ENCODE measurements at places on chromosomes 6 and 20.

DNA sequence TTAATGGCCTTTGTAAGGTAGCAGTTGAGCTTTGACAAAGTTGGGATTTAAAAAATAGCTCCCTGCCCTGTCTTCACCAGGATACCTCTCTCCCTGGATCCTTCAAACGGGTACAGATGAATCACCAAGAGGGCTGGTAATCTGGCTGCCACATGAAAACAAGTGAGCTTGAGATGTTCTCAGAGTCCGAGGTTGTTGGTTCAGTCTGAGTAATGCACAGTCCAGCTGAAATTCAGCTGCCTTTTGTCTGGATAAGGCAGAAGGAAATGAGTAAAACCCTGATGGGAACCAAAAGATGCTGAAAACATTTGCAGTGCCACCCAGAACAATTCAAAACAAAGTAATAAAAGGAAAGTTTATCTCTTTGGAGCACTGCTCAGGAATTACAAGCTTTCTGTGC, 86.8 kb downstream of the GJA1 start:
- no peak for DNase-seq

GRCh38 chr6:137931849-137932465, 64.9 kb downstream of the TNFAIP3 start:
- no peak for DNase-seq

DNA sequence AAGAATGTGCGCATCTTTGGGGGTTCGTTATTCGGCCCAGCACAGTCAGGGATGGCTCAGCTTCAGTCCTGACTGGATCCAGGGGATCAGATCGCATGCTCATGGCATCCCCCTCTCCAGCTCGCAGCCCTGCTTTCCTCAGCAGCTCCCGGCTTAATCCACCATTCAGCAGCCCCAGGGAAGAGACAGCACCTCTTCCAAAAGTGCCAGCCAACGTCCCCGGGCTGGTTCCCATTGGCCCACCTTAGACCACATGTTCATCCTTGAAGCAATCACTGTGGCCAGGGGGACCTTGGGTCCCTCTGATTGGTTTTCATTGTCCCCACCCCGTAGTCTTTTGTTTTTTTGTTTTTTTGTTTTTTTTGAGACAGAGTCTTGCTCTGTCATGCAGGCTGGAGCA, 188.7 kb downstream of the ZMYND8 start:
- no peak for DNase-seq

DNA sequence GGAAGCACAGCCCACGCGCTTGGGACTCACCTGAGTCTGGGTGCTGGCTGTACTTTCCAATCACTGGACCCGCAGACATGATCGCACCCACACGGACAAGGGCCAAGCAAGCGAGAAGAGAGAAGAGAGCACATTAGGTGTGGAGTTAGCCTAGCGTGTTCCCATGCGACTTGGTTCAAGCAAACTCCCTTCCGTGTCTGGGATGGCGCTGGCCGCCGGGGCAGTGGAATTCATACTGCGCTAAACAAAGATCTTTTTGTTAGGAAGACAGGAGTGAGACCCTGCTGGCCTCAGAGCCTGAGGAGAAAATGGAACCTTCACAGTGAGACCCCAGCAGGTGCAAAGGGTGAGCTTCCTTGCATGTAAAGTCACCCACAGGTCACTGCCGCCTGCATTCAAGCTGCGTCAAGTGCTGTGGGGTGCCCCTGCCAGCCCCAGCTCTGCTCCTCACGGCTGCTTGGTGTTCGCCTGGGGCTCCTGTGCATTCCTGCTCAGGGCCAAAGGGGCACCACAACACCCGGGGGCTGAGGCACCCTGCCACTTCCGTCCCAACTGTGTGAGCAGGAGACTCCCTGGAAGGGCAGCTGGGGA, 26.4 kb downstream of the PSMG4 start:
- no peak for DNase-seq

GRCh38 chr20:48002517-48002970, 217.3 kb upstream of the SULF2 start:
- no peak for DNase-seq

GRCh38 chr20:64049060-64049877, at the start of gene SOX18:
Gene SOX18, minus strand, starts transcription at chr20:64049639. Its CDS starts 123 bp downstream, at chr20:64049516.
- no peak for DNase-seq

DNA sequence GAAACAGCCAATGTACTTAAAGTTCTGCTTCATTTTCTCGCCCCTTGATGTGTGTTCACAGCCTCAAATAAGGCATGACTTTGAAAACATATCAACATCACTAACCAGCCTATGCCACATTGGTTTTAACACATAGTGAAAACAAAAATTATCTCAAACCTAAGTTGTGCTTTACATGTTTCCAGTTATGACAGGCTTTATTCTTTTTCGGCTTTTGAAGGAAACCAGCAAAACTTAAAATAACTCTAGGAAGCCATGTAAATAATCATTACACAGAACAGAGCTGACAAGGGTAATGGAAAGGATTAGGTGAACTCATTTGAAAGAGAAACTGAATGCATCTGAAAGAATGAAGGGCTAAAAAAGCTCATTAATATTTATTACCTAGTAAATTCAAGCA, 42.1 kb downstream of the BMP5 start:
- no peak for DNase-seq

DNA sequence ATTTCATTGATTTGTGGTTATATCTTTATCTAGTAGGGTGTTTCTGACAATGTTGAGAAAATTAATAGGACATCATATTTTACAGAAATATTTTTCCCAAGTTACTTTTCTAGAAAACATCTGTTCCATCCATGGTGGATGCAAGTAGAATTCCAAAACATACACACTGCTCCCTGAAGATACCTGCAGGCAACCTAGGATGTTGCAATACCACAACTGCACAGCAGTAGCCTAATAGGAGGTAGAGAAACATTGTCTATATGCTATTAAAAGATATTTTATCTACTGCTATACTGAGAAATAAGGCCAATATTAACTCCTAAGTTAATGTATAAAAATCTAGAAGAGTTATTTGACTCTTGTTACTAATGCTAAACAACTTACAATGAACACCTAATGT, 6.8 kb downstream of the ILRUN start:
- DNase-seq, result no peak

DNA sequence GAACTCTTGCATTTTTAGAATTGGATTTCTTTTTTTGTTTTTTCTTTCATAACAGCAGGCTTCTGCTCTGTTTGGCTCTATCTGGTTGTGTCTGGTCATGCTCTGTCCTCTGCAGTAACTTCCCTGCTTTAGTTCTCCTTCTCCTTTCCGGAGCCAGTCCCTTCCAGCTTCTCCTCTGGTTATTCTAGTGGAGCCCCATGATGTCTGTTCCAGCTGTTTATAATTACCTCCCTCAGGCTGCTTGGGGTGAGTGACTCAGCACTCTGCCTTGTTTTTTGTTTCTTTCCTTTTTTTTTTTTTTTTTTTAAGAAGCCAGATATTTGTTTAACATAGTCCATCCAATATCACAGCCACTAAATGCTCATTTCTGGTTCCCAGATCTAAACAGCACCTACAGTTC, 409.6 kb downstream of the MAFB start:
- DNase-seq, result no peak

DNA sequence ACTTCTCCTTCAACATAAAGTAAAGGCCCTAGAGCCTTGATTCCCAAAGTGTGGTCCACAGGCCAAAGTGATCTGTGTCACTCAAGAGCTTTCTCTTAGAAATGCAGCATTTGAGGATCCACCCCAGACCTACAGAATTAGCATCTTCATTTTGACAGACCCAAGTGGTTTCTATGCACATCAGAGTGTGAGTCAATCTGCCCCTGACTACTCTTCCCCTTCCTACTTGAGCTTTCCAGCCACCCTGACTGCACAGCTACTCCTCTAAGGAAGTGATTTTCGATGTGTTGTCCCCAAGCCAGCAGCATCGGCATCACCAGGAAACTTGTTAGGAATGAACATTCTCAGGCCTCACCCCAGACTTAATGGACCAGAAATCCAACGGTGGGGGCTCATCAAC, 2.6 kb downstream of the MEP1A start:
- no peak for DNase-seq

DNA sequence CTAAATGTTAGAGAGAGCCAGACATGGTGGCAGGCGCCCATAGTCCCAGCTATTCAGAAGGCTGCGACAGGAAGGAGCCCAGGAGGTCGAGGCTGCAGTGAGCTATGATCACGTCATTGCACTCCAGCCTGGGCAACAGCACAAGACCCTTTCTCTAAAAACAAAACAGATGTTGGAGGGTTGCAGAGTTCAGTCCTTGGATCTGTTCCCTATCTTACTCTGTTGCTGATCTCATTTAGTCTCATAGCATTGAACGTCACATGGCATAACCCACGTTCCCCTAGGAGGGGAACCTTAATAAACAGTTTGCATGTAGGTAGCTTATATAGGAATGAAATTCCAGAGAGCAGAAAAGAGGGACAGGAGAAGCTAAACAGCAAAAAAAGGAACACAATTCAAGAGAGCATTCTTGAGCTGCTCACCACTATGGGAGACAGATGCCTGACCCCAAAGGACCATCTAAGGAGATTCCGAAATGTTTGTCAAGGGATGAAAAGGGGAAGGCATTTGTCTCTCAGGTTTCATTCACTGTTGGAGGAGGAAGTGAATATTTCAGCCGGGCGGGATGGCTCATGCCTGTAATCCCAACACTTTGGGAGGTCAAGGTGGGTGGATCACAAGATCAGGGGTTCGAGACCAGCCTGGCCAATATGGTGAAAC, 54.6 kb upstream of the PIM1 start:
- DNase-seq, result no peak

DNA sequence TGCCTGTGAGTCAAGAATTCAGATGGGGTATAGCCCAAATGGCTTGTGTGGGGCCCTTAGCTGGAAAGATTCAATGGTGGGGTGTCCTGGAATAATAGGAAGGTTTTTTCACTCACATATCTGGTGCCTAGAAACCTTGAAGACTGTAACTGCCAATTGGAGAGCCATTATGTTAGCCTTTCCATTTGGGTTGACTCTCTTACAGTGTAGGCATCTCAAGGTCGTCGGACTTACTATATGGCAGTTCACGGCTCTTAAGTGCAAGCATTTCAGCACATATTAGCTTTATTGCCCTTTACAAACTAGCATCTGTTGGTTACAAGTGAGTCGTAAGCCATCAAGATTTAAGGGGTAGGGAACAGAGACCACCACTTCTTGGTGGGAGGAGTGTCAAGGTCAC, 74.1 kb downstream of the CD2AP start:
- no peak for DNase-seq

DNA sequence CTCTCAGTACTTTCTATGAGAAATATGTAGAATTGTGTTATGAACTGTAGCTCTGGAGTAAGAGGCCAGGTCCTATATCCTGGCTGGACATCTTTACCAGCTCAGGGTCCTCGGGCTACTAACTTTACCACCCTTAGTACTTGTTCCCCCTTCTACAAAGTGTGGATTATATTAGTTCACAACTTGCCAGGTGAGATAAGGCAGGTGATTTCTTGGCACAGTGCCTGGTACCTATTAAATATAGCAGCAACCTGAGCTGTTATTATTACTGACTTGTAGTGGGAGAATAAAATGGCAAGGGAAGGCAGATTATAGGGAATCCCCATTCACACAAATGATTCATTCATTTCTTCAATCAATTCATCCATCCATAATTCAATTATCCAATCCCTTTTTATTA, 150.1 kb downstream of the DOK5 start:
- DNase-seq, result no peak

DNA sequence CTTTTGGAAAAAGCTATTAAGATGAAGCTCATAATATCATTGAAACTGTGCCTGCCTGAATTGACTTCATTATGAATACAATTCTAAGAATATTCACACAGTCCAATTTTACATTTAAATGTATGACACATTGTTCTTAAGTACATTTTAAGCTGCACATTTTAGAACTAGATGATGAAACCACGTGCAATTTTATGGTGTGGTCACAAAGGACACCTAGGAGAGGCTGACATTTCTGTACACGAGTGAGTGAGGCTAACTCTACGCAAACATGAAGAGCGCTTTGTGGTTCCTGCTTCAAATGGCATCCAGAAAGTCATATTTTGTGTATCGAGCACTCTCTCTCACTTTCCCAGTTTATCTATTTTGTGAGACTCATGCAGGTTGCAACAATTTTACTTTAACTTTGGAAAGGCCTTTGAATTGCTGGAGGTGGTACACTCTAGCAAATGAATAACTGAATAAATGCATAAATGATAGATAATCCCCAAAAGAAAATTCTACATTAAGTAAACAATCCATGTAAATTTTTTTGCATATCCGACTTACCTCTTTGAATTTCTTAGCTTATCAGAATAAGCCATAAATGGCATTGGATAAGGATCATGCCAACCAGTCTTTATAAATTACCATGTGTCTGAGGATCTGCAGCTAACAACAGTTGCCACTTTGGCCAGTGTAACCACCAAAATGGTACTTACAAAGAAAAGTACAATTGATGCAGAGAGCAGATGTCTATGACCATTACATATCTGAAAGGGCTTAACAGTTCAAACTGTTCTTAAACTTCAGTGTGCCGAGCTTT, 97.3 kb downstream of the NRSN1 start:
- no peak for DNase-seq

- no peak for DNase-seq
Observed at GRCh38 chr6:167136376-167136775, 13.5 kb downstream of the CCR6 start.

- DNase-seq, result no peak
Observed at GRCh38 chr6:3758842-3759144, 7.3 kb upstream of the PXDC1 start.

- DNase-seq, result peak; percentile 77
Observed at GRCh38 chr6:41527721-41528408, 18.3 kb upstream of the FOXP4 start.

DNA sequence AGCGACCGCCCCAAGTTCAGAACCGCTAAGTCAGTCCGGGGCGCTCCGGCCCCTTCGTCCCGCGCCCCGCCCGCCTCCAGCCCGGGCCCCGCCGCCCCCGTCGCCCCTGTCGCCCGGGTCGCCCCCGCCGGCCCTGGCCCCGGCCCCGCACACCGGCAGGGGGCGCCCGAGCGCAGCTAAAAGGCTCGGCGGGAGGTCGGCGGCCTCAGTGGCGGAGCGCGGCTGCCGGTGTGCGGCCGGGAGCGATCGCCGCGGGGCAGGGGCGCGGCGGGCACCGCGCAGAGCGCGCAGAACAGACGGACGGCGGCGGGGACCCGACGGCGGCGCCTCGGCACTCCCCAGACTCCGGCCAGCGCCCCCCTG, at the start of gene FNDC1:
Gene FNDC1, plus strand, starts transcription at position 208 of the 363 bp plus-strand sequence. CDS start 197 bp downstream, outside the sequence.
- DNase-seq, result no peak

GRCh38 chr6:94683409-94683808, 893.9 kb upstream of the MANEA start:
- no peak for DNase-seq

DNA sequence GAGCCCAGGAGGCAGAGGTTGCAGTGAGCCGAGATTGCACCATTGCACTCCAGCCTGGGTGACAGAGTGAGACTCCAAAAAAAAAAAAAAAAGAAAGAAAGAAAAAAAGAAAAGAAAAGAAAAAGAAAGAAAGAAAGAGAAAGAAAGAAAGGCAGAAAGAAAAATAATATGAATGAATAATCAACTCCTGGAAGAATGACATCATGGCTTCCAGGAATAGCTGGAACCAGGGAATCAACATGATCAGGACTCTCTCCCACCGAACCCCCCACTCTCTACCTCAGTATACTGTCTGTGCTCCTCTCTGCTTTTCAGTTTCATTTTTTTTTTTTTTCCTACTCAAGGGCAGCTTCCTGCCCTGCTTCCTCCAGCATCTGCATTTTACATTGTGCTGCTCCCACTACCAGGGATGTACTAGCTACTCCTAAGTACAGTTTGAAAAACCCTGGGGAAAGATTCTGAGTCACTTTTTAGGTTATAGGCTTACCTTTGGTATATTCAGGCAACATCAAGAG, 19.7 kb upstream of the MTCL3 start:
- DNase-seq, result no peak

GRCh38 chr6:169189182-169189581, 64.5 kb downstream of the THBS2 start:
- DNase-seq, result peak; percentile 6
